ENCODE measurements at places on chromosomes 6 and 20.

DNA sequence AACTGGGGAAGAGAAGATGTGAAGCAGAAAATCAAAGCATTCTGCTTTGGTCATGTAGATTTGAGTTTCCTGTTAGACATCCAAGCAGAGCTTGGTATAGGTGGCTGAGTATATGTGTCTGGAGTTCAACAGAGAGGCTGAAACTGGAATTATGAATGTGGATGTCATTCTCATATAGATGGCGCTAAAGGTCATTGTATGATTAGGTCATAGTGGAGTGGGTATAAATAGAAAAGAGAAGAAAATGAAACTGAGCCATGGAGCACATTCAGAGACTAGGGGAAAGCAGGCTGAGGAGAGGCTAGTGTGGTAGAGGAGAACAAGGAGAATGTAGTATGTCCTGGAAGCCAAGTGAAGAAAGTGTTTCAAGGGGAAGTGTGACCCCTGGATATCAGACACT is 295.6 kb upstream of the PLN start:
- no peak for ATAC-seq

DNA sequence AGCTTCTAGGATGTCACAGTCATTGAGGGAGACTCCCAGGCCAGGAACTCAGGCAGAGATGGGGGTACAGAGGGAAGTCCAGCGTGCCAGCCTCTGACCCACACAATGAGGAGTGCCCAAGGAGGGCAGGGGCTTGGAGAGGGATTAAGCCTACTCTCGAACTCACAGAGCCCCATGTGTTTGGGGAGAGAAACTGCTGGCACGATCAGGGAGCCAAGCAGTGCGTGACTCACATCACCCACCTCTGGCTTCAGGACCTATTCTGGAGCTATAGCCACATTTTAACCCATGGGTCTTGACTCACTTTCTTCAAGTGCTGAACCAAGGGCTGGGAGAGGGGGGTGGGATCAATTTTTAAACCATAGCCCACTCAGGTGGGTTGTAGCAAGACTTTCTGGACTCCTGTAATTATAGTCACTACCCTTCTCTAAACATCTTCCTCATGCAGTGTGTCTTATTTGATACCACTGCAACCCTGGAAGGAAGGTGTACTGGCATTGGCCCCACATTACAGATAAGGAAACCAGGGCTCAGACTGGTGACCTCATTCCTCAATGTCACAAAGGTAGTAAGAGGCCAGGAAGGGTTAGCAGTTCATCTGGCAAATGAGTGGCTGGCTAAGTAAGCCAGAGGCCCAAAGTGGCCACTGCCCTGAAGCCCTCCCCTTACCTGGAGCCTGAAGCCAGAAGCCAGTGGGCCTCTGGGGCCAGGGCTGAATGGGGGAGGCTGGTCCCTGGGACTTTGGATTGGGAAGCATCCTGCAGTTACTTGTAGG is 12.0 kb downstream of the FOXP4 start:
- ATAC-seq, result no peak

DNA sequence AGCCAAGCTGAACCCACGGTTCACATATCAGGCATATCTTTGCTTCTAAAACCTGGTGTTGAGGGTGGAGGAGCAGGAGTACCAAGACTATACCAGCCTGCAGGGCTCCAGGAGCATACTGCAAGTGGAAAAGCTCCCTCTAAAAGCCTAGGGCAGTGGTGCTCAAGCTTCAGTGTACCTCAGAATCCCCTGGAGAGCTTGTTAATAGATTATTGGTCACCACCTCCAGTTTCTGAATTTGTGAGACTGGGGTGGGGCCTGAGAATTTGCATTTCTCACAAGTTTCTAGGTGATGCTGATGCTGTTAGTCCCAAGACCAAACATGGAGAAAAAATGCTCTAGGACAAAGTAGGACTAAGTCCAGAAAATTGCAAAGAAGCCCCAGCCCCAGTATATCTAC is 65.4 kb downstream of the FILIP1 start:
- no peak for ATAC-seq

DNA sequence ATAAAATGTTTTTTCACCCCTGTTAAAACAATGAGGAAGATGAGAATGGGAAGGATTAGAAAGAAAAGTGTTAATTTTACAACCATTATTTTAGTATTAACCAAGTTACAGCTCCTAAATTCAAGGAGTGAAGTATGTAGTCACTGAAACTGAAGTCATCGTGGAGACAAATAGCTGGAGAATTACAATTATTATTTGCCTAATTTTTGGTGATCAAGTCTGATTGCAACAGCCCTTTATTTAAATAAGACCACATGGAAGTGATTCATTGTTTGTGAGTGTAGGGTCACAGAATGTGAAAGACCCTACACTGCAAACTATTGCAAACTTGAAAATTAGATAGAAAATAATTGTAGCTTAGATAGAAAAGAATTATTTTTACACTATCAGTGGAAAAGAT is 292.4 kb downstream of the CENPW start:
- no peak for ATAC-seq

GRCh38 chr20:35886537-35886936 is 67.8 kb downstream of the SCAND1 start:
- no peak for ATAC-seq

GRCh38 chr20:51419231-51419630 is 123.3 kb downstream of the NFATC2 start:
- ATAC-seq, result peak; percentile 65

DNA sequence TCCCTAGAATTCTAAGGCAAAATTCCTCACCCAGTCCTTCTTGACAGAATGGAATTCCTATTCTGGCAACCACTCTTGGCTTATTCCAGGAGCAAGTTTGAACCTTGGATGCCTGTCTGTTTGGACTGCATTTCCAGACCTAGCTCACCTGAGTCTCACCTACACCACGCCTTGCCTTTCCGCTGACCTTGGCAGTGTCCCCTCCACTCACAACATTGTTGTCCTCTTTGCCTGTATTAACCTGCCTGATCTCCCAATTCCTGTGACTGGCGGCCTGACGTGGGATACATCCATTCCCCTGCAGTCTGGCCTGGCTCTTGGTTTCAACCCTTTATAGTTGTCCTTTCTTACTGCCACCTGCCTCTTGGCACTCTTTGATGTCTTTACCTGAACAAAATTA is 281.4 kb upstream of the SOX4 start:
- ATAC-seq, result no peak

- ATAC-seq, result no peak
Measured at GRCh38 chr20:25274481-25274880, 26.6 kb downstream of the PYGB start.

DNA sequence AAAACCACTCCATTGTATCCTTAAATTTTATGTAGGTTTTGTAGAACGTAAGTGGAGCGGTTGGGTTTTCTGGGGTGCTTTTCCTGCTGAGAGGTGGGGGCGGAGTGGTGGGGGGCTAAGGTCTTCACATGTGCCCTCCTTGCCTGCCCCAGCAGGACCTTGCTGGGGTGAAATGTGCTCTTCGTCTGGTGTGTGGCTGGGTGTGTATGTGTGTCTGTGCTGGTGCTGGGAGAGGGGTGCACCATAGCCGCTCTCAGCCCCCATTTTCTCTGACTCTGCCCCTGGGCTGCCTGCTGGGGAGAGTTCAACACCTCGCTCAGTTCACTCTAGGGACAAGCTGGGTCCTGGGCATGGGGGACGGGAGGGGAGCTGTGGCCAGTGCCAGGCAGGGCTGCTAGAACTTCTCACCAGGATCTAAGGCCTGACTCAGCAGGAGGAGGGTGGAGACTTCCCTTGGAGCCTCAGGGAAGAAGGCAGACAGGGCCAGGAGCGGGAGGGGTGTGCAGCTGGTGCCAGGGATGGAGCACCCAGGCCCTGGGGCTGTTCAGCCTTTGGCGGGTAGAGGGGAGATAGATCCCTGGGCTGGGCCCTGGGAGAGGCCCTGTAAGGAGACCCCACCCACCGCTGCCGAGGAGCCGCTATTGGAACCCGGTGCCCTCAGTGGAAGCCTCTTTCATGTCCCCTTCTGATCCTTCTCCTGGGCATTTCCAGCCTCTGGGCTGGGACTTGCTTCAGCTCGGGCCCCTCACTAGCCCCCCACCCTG is 4.8 kb downstream of the SOX18 start:
- ATAC-seq, result peak; percentile 81

GRCh38 chr6:134435814-134436280 is 117.9 kb upstream of the SGK1 start:
- peak; percentile 50 for ATAC-seq

DNA sequence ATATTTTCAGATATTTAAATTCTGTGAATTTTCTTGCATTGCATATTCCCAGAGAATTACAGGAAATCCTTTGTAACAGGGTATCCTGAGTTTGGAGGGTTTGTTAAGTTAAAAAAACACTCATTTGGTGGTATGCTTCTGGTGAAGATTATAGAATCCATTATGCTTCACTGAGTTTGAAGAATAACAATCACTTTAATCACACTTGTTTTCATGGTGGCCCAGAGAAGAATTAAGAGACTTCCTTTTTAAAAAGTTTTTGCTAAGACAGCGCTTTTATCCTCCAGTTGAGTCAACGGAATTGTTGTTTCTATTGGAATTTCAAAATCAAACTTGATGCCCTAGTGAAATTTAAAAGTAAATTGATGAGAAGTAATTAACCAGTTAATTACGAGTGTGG is 17.4 kb downstream of the PLEKHG1 start:
- no peak for ATAC-seq

DNA sequence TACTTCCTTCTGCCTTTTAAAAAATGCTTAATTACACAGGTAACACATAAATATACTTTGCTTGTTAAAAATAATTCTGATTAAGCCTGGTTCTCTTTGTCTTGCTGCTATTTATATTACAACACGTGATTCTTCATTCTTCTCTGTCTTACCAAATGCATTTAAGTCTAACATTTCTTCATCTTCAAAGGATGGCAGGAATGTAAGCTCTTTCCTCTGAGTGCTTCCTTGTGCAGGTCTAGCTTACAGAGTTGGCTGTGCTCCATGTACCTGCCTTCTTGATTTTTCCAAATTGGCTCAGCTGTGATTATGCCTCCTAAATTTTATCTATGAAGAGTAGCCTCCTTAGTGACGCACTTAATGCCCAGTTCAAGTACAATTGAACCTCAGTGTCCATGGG is 44.4 kb downstream of the RNF144B start:
- ATAC-seq, result no peak

- ATAC-seq, result peak; percentile 22
Measured at GRCh38 chr20:18625907-18626655, 38.2 kb downstream of the DTD1 start.

- ATAC-seq, result no peak
Measured at GRCh38 chr6:65052626-65053025, 654.4 kb downstream of the EYS start.

- ATAC-seq, result no peak
Measured at GRCh38 chr6:92582211-92582610, 837.1 kb downstream of the EPHA7 start.

DNA sequence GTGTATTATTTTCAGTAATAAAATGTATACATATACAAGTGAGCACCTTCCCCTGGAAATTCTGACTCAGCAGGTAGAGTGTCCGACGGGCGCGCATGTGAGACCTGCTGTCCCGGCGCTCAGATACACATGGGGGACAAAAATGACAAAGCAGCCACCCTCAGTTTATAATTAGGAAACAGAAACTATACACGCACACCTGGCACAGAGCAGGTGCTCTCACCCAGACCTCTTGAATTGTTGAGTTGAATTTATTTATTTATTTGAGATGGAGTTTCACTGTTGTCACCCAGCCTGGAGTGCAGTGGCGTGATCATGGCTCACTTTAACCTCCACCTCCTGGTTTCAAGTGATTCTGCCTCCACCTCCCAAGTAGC is 180.4 kb downstream of the ZDHHC14 start:
- no peak for ATAC-seq

GRCh38 chr6:60643870-60644269 is 1642.2 kb downstream of the KHDRBS2 start:
- no peak for ATAC-seq

GRCh38 chr20:1535420-1536175 is 21.9 kb downstream of the SIRPD start:
- ATAC-seq, result no peak

DNA sequence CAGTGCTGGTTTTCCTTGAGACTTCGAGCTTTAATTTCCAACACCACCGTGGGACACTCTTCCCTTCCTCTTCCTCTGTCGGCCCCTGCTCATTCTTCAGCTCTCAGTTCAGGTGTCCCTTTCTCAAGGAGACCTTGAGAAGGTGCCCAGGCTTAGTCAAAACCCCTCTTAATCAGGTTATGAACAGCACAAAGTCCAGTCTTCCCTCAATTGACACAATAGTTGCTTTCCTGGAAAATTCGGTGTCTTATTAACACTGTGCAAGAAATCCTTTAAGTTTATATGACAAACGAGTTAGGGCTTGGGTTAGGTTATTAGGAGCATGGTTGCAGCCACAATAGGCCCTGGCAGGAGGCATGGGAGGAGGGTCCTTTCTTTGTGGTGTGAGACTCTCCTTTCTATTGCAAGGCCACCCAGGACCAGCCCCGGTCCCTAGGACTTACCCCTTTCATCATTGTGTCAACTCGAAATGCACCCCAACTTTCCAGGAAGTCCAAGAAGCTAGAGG is 1.5 kb upstream of the NSFL1C start:
- no peak for ATAC-seq

DNA sequence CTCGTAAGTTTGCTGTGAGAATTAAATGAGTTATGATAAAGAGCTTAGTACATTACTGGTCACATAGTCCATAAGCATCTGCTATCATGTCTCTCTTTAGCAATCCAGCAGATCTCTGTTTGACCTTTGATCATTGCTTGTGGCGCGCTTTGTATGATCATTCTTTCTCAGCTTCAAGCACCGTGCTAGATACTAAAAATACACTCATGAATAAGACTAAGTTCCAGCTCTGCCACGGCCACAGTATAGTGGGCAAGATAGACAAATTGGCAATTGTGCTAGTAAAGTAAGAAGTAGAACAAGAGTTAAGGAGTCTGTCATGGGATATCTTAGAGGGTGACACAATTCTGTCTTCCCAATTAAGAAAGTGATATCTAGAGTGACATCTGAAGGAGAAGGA is 75.2 kb upstream of the ADGRF1 start:
- no peak for ATAC-seq

- ATAC-seq, result no peak
Measured at GRCh38 chr20:61577065-61577464, 325.0 kb downstream of the CDH4 start.

GRCh38 chr6:10968776-10969175 is 75.3 kb downstream of the ELOVL2 start:
- ATAC-seq, result no peak

GRCh38 chr6:44672086-44672485 is 284.6 kb downstream of the CDC5L start:
- no peak for ATAC-seq

GRCh38 chr6:151445482-151445881 is 6.4 kb downstream of the RMND1 start:
- ATAC-seq, result no peak
